Forelimb muscle (tissue), 1 donor: ENCODE measurements at places on chromosomes 7 and 10.

GRCh38 chr7:57646901-57647246 is 196.9 kb downstream of the ZNF716 start:
- no peak for DNase-seq

DNA sequence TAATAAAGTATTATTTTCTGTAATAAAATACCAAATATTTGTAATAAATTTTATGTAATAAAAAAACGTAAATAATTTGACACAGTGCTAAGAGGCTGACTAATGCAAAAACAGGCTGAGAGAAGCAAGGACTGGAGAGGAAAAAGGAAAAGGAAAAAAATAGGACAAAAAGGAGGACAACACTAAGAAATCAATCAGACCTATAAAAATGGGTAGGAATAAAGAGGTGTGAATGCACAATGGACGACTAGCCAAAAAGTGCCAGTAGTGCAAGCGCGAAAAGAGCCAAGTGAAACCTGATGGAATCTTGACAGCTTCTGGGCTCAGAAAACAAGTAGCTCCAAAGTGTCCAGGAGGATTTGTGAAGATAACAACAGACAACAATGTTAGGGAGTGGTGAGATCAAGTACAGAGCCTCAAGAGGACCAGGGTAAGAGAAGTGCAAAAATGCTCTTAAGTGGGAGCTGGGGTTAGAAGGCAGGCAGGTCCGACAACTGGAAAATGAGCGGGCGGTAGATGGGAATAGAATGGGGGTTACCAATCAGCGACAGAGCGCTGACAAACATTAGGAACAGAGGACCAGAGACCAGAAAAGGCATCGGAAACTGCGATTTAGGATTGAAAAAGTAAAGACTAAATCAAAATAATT is 1.2 kb downstream of the BRAF start:
- DNase-seq = no peak

GRCh38 chr10:73910401-73910763 is 550 bp upstream of the PLAU start:
- no peak for DNase-seq

- DNase-seq = peak; percentile 69
Measured at GRCh38 chr10:103966671-103967447, at the start of gene SLK. SLK (plus strand) TSS chr10:103967140; CDS start chr10:103967746, 606 bp downstream.

GRCh38 chr7:107394276-107394675 is 75.6 kb upstream of the GPR22 start:
- no peak for DNase-seq

DNA sequence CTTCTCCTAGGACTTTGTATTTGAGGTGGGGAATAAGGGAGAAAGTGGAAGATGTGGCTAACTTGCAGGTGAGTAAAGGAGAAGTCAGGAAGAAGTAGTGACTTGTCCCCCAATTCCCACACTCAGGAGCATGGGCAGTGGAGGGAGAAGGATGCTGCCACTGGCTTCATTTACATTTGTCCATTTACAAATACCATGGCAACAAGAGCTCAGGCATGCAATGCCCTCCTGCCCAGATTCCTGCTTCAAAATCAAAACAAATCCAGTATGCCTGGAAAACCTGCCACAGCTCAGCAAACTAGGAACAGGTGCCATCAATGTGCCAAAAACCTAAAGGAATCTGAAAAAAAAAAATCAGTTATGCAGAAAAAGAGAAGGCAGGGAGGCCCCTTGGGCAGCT is 139.9 kb downstream of the KCNMA1 start:
- DNase-seq = no peak

DNA sequence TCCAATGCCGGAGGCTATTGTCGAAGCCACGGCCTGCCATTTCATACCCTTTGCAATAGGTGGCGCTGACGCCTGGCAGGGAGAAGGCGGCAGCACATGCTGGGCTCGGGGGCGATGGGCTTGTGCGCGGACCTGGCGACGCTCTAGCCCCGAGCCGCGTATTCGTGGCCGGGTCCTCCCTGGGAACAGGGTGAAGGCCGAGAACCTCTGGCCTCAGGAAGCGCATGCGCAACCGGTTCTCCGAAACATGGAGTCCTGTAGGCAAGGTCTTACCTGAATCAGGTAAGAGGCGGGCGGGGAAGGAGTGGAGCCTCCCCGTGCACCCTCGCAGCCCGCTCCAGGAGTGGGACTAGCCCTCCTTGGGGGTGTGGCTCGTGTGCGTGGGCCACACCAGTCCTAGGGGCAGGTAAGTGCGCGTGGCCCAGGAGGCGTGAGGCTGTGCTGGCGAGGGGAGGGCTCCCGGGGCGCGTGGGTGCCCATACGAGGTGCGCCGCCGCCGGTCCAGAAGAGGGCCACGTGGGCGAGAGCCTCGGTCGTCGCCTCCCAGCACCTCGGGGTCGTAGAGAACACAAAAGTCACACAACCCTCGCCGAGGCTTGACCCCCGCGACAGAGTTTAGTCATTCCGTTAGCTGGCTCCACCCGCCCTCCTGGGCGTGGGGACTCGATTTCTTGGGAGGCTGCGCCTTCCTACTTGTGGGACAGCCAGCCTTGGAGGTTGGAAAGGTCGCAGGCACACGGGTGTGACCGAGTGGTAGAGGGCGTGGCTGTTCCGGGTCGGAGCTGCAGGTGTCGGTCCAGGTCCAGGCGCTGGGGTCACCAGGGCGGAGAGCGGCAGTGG is 5.6 kb upstream of the MEST start:
- DNase-seq = no peak

GRCh38 chr10:24215196-24215595 is 6.3 kb downstream of the KIAA1217 start:
- no peak for DNase-seq
